ENCODE measurements at places on chromosomes 7 and 10.

DNA sequence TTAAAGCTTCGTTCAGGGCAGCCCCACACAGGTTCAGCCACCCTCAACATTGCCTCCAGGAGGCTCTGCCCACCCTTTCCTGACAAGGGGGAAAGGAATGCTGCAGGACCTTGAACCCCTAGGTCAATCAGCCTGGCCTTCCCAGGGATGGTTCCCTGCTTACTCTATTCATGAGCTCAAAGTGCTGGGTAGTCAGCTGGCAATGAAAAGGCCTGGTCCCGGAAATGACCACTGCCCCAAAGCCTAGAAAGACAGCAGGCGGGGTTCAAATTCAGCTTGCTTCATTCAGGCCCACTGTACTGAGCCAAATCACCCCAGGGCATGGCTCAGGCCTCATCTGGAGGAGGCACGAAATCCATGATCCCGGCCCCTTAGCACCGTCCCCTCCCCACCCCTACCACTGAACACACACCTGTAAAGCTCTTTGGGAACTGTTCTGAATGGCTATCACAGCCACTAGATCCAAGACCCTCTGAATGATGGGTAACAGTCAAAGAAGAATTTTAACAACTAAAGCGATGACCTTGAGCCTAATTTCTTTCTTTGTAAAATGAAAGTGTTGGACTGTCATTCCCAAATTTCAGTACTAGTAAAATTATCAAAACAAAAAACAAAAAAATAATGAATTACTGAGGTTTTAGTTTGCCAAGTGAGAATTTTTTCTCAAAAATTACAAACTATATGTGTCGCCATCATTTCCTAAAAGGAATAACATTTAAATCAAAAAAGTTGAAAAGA, 1.0 kb downstream of the URGCP start:
- DNase-seq, result no peak

- DNase-seq, result peak; percentile 81
Measured at GRCh38 chr7:87600130-87601124, at the start of gene ABCB1. Gene ABCB1 (minus strand): TSS chr7:87600884. CDS start chr7:87600184, 700 bp downstream.

DNA sequence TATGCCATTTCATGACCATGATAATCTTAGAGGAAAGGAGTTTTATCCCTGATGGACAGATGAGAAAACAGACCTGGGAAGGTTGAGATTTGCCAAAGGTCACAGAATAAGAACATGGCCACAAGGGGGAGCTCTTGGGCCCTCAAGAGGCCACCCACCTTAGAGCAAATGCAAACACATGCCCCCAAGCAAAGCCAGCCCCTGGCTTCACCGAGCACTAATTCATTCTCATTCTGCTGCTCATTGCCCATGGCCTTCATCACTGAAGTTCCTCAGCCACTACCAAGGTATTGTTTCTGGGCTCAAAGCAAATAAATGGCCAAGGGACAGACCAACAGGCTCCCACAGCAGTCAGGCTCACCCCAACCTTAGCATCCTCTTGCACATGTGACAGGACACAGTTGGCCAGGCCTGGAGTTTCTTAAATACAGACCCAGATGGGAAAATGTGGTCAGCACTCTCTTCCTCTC, 44.2 kb downstream of the PDLIM1 start:
- DNase-seq, result peak; percentile 91

DNA sequence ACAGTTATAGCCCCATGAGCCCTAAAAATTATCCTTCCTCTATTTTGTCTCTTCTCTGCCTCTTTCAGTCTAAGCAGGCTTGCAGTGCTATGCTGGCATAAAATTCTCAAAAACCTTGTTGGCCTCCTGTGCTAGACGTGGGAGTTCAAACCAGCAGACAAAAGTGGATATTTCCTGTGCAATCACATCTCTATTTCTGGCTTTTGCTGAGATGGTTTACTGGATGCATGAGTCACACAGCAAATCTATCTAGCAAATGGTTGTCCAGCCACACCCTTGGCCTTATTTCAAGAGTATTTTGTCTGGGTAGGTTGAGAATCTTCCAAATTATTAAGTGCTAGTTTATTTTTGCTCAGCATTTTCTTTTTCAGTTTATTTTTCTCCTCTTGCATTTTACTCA, 370.8 kb downstream of the CDC14C start:
- DNase-seq, result no peak

- no peak for DNase-seq
Measured at GRCh38 chr10:75654772-75655171, 223.3 kb downstream of the LRMDA start.

DNA sequence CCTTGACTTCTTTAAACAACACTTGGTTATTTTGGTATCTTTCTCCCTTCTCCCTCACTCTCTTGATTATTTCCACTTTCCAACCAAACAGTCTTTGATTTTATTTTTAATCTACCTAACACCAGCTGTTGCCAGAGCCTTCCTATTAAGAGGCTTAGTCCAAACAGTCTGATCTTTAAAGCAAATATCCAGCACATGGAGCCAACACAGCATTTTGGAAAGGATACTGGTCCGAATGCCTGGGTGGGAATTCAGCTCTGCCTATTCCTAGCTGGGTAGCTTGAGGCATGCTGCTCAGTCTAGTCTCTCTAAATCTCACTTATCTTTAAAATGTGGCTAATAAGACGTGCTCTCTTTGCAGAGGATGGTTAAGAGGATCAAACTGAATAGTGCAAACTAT, 129.3 kb downstream of the NRCAM start:
- DNase-seq, result no peak

- DNase-seq, result no peak
Measured at GRCh38 chr7:155877167-155877566, 64.9 kb upstream of the SHH start.

DNA sequence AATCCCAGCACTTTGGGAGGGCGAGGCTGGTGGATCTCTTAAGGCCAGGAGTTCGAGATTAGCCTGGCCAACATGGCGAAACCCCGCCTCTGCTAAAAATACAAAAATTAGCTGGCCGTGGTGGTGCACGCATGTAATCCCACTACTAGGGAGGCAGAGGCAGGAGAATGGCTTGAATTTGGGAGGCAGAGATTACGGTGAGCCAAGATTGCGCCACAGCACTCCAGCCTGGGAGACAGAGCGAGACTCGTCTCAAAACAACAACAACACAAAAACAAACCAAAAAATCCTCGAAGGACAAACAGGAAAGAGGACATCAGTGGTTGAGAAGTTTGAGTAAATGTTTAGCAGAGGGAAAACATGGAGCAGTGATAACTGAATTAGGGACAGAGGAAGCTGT, 52.3 kb upstream of the FAM3C start:
- DNase-seq, result no peak
